ENCODE measurements at places on chromosomes 13 and 19.

DNA sequence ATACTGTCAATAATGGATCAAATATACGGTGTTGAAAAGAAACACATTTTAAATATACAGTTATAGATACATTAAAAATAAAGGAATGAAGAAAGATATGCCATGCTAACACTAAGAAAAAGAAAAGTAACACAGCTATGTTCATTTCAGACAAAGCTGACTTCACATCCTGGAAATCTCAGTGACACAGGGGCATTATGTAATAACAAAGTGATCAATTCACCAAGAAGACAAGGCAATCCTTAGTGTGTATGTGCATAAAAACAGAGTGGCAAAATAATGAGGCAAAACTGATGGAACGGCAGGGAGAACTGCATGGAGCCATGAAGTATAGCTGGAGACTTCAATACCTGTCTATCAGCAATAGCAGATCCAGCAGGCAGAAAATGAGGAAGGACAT, 13.1 kb downstream of the ZNF14 start:
- no peak for DNase-seq

- DNase-seq: no peak
Measured at GRCh38 chr13:24110011-24110410, 50.5 kb upstream of the SPATA13 start.

GRCh38 chr13:97344265-97345175, 89.4 kb upstream of the RAP2A start:
- peak; percentile 26 for DNase-seq

GRCh38 chr13:113641426-113641825, 16.6 kb downstream of the ATP4B start:
- no peak for DNase-seq

DNA sequence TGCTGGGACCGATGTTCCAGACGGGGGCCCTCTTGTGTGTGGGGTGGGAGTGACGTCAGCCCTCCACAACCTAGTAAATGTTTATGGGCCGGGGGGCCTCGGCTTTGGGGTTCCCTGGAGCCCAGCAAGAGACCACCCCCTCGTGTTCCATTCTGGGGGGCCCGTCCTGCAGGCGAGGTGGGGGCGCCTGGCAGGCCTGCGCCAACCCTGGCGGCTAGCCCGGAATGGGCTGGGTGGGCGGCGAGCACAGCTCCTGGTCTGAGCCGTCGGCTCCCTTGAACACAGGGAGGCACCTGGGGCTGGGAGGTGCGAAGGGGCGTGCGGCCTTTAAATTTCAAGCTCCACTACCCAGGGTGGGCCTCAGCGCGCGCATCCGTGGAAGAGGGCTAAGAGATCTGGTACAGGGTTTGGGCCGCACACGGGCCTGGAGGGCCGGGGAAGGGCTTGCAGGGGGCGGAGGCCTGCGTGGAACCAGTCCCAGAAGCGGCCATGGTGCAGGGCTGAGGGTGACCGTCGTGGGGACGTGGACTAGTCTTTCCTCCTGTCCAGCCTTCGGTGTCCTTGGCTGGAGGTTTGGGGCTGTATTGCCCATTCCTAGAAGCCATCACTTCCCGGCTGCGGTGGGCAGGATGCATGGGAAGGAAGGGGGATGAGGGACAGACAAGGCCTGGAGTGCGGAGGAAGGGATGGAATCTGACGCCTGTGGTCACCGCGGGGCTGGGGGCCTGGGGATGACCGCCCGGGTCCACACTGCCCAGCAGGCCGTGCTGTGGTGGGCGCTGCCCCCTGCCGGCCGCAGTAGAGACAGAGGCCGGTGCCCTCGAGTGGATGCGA, 11.4 kb downstream of the NDUFA11 start:
- no peak for DNase-seq

GRCh38 chr19:18055967-18056366, 30.8 kb downstream of the IL12RB1 start:
- DNase-seq: no peak

DNA sequence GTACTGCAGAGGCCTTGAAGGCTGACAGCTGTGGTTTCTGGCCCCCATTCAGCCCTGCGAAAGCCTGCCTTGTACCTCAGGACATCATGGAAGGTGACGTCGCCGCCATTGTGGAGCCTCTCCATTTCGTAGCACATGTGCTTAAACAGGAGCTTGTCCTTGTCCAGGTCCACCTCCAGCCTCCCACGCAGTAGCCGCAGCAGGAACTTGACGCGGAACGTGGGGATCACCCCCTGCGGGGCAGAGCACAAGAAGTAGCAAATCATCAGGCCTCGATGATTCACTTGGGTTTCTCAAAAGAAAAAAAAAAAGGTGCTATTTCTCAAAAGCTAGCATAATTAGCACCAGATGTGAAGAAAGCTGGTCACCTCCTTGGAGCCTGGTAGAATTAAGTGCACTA, 351.0 kb downstream of the NALCN start:
- no peak for DNase-seq

GRCh38 chr13:92745258-92745657, 481.3 kb upstream of the GPC6 start:
- DNase-seq: no peak

DNA sequence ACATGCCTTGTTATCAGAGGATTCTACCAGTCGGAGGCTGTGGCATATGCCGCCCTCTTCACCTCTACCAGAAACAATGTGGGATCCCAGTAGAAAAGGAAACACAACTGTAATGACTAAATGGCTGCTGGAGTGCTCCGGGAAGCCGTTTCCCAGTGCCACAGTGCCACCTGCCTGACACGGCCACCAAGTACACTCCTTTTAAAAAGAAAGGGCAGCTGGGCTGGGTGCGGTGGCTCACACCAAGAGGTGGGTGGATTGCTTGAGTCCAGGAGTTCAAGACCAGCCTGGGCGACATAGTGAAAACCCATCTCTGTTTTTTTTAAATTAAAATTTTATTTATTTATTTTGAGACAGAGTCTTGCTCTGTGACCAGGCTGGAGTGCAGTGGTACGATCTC, 67.3 kb downstream of the TRPM4 start:
- peak; percentile 52 for DNase-seq

DNA sequence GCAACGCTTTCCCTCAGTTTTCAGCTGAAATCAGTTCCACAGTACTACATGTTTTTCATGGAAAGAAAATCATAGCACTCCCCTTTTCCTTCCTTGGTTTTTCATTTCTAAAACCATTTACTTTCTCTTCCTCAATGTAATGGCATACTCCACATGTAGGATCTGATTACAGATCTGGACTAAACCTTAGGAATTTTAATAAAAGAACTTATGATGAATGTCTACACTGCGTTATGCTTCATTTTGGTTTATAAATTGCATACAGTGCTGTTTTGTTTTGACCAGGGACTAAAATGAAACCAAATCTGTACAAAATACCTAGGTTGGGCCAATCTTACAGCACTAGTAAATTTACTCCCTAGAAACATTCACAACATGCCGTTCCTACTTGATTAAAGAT, 589.9 kb downstream of the TBC1D4 start:
- DNase-seq: no peak

- DNase-seq: no peak
Measured at GRCh38 chr19:16970821-16971220, 55.8 kb downstream of the CPAMD8 start.

DNA sequence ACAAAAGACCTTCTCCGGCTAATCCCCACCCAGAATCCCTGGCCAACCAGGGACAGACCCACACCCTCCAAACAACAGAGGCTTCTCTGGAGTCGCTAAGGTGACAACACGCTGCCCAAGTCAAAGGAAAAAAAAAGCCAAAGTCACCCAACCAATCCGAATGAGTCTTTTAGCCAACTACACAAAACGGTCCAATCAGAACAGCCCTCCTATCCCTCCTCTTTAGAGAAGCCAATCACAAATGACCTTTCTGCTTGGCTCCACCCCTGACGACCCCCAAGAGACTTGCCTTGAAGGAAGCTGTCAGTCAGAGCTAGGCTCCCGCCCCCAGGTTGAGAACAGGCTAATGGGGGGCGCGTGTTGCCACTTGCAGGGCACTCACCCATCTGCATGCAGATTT, 6.6 kb upstream of the FBXW9 start:
- no peak for DNase-seq

GRCh38 chr19:7559102-7559501, 23.6 kb downstream of the PNPLA6 start:
- DNase-seq: no peak

DNA sequence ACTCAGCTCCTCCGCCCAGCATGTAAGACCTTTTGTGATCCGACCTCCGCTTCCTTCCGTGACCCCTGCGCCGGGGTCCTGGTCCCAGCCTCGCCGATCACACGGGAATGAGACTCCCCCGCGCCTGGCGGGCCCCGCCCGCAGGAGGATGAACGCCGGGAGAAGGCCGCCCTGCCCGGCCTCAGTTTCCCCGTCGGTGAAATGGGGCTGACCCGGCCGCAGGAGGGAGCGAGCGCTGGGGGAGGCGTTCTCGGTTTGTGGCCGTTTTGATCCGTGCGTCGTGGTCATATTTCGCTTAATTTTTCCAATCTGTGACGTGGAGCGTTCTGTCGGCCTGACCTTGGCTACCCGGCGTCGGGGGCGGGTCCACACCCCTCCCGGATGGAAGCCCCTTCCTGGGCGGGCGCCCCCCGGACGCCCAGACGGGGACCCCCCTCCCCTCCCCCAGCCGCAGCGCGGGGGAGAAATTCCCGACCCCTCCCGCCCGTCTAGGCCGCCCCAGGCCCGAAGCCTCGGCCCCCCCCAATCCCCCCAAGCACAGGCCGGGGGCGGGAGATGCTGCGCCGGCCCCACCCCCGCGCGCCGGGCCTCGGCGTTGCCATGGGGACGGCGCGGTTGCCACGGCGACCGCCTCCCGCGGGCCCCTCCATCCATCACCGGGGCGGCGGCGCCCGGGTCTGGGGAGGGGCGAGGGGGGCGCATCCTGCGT, 11.1 kb downstream of the PALM start:
- DNase-seq: no peak

- DNase-seq: no peak
Measured at GRCh38 chr13:77398825-77399620, 72.1 kb upstream of the MYCBP2 start.

DNA sequence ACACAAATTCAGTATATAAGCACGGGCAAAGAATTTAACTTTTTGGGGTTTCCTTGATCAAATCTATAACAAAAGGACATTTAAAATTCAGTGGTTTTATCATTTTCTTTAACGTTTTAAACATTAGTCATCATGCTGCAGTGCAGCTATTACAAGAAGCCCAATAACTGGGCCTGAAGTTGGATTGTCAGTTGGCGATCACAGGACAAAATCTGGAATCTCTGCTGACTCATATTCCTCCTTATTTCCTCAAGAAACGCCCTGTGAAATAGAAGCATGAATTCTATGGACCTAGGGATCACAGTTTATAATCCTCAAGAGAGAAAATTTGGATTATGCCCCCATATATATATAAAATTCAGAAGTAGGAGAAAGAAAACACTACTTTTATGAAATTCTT, 971.6 kb upstream of the MIR17HG start:
- no peak for DNase-seq

DNA sequence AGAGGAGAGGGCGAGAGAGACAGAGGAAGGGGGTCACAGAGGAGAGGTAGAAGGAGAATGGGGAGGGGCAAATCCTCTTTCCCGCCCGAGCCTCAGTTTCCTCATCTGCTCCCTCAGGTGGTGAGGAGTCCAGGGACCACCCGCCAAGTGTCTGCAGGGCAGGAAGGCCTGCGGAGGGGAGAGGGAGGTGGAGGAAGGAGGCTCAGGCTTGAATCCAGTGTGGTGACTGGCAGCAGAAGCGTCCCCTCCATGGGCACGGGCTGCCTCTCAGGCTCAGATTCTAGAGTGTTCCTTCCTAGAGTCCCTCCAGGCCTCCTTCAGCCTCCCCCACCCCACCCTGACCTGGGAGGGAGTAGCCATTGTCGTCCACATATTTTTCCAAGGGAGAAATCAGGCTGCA, 16.5 kb upstream of the GARIN5A start:
- DNase-seq: no peak

DNA sequence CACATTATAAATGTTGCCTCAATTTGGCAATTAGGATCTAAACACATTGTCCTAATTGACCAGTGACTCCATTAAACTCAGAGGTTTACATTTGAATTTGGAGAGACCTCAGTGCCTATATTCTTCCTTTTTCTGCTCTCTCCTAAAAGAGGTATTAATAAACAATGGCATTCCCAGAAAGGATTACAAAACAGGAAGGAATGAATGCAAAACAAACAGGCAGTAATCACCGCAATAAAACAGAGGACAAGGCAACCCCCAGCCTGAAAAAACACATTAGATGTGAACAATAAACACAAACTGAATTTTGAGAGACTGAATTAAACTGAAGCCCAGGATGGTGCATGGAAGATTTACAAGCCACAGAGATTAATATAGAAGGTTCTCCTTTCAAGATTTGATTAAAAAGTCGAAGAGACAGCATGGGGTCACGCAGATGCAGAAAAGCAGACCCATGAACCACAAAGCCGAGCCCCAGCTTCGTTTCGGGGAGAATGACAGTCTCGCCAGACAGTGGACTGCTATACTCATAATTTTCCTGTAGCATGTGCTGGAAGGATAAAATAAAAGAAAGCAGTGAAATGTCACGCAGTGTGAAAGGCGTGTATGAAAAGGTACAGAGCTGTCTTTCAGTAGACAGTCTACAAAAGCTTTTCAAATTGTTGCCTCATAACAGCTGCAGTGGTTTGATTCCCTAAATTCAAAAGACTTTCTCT, 503.0 kb downstream of the LIG4 start:
- DNase-seq: no peak

DNA sequence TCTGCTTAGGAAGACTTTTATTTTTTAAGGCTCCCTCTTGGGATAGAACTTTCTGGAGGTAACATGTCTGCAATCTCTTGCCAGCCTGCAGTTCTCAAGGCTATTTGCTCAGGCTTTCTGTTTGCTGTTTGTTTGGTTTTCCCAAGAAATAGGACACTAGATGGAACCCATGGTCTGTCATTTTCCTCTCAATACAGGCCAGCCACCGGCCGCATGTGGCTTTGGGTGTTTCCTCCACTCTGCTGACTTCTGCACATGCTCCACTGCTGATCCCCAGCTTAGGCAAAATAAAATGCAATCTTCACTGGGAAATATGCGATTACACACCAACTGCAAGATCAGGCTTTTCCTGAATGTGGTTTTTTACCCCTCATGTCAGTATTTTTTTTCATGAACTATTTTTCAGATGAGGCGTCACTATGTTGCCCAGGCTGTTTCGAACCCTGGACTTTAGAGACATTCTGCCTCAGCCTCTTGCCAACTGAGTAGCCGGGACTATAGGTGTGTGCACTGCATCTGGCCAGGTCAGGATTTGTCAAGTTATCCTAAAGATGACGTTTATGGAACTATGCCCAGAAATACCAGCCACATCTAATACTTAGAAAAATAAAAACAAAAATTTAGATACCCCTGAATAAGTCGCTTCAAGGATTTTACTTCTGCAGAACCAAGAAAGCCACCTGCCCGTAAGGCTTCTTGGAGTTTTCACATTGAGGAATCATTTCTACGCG, 94.3 kb upstream of the PABPC3 start:
- DNase-seq: no peak
